ENCODE measurements at places on chromosomes 6 and 20.

GRCh38 chr20:48687117-48687800 lies 140.5 kb downstream of the PREX1 start:
- DNase-seq = no peak

DNA sequence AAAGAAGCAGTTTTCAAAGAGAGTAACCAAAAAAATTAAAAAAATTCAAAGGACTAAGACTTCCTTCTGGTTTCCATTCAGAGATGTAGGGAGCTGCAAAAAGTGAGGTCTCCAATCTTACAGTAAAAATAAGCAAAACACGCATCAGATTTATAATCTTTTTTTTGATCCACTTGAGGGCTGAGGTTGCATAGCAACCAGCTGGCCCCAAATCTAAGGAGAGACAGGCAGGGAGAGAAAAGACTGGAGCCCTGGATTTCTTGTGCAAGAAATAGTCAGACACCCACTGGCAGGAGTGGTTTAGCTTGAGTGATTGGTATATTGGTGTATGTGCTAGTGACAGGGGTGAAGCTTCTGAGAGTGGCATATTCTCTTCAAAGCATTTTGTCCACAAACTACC lies 135.9 kb upstream of the FUT9 start:
- DNase-seq = no peak

DNA sequence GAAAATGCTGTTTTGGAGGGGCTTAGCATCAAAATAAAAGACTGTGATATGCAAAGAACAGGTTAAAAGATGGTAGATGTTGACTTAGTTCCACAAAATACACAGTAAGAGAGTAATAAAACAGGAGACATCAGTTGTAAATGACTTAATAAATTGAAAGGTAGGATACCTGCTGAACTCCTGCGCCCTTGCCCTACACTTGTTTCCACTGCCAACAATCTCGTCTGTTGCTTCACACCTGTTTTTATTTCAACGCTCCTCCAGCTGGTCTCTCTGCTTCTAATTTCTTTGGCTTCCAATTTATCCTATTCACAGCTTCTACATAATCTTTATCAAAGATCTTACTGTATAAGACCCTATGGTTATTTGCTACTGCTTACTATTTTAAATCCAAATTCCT lies 115.9 kb upstream of the BEND3 start:
- no peak for DNase-seq

- DNase-seq = no peak
Measured at GRCh38 chr20:60473211-60473610, 515.0 kb downstream of the CDH26 start.

DNA sequence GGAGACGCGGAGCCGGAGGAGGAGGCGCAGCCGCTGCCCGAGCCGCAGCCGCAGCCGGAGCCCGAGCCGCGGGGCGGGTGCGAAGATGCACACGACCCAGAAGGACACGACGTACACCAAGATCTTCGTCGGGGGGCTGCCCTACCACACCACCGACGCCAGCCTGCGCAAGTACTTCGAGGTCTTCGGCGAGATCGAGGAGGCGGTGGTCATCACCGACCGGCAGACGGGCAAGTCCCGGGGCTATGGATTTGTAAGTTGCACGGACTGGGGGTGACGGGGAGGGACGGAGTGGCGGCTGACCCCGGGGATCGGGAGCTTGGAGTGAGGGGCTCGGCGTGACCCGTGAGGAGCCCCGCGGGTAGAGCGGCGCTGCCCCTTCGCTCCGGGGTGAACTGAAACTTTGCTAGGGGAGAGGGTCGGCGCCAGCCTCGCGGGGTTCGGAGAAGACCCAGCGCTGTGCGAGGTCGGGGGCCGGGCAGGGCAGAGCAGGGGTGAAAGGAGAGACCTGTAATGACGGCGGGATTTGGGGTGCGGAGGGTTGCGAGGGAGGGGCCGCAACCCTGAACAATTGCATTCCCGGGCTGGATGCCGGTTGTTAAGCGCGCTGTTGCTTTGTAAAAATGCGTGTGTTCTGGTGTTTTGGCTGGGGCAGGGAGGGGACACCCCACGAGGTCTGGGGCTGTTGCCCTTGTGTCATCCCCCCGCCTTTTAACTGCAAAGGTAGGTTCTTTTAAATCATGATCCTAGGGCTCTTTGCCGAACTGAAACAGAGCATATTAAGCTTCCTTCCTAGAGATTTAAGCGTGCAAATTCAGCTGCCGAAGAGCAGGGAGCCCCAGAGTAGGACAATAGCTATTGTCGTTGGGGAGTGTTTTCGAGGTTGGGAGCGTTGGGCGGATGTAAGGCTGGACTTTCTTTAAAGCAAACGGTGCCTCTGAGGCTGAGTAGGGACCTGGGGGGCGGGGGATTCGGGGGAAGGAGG lies 628 bp downstream of the RBM24 start:
- no peak for DNase-seq
